AML-193 (cell line): ENCODE measurements at places on chromosomes 5 and 9.

DNA sequence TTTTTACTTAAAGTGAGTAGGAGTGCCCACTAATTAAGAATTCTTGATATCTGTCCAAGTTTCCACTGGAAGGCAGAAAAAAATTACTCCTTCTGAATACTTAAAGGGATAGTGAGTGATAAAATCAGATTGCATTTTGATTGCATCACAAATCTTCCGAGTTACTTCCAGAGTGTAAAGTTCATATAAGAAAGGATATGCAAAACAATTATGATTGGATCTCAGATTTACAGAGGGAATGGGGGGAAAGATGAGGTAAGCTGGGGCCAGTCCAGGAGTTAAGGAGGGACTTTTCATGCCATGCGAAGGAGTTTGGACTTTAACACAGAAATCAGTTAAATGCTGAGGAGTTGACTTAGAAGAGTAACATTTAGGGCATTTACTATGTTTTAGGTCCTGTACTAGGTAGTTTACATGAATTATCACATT, 9.3 kb upstream of the RNF145 start:
- no peak for DNase-seq

- no peak for DNase-seq
These were observed 61.9 kb upstream of the RUFY1 start for GRCh38 chr5:179488491-179488890.

- DNase-seq = peak; percentile 15
These were observed 5.8 kb upstream of the C5orf52 start for GRCh38 chr5:157665467-157666070.

- no peak for DNase-seq
These were observed 24.4 kb upstream of the TGFBI start for GRCh38 chr5:136004436-136004835.

DNA sequence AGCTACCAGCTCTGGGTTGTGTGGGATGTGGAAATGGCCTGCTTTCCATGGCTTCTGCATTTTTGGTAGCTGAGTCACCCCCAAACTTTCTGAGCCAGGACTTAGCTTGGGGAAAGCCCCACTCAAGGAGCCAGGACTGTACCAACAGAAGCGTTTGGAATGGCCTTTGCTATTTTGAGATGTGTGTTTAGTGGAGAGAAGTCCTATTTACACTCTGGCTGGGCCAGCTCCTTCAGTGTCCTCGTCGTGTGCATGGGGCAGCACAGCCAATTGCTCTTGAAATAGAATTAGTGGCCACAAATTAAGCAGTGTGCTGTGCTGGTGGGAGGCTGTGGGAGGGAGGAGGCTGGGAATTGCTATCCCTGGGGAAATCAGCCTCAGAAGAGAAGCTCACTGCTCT, 51.6 kb downstream of the ENTREP1 start:
- no peak for DNase-seq

- DNase-seq = no peak
These were observed 605 bp upstream of the DNLZ start for GRCh38 chr9:136363949-136364748.

DNA sequence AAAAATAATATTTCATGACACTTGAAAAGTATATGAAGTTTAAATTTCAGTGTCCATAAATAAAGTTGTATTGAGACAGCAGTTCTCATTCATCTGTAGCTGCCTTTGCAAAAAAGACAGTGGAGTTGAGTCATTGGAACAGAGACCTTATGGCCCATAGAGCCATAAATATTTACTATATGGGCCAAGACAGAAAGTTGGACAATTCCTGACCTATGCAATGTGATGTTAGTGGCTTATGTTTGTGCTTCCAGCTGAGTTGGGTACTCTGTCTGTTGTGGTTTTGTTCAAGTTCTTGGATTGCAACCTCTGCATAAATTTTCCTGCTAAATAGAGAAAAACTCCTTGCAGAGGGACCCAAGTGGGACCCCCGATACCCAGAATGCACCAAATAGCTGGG, 69.8 kb downstream of the KCNIP1 start:
- no peak for DNase-seq

GRCh38 chr5:158194561-158194976, 335.6 kb upstream of the CLINT1 start:
- no peak for DNase-seq

- no peak for DNase-seq
These were observed 772.0 kb upstream of the FAM174A start for GRCh38 chr5:99763021-99763774.

GRCh38 chr9:2599896-2600295, 21.7 kb upstream of the VLDLR start:
- no peak for DNase-seq

DNA sequence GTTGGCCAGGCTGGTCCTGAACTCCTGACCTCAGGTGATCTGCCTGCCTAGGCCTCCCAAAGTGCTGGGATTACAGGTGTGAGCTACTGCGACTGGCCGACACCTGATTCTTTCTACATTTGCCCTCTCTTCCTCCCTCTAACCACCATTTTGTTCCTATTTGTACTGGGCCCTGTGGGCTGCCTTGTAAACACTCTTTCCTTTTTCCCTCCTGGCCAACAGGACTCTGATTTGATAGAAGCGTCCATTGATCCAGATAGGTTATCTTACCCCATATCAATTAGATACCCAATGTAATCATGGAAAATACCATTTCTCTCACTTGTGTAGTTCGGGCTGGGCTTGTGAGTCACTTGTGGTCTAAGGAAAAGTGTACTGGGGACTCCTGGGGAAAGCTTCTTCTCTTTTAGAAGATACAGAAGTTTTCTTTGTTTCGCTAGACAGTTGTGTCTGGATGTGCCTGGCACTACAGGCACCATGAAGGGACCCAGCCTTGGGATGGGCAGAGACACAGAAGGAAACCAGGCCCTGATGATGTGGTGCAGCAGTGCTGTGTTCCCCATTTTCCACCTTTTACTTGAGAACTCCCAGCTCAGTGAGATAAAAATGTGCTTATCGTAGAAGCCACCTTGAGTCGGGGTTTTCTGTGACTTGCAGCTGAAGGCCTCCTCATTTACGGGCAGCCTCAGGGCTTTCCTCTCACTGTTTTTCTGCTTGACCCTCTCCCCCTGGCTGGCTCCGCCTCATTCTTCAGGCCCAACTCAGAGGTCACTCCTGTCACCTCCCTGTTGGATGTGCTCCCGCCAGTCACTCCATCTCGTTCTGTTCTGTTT, 32.8 kb upstream of the CPEB4 start:
- DNase-seq = no peak

DNA sequence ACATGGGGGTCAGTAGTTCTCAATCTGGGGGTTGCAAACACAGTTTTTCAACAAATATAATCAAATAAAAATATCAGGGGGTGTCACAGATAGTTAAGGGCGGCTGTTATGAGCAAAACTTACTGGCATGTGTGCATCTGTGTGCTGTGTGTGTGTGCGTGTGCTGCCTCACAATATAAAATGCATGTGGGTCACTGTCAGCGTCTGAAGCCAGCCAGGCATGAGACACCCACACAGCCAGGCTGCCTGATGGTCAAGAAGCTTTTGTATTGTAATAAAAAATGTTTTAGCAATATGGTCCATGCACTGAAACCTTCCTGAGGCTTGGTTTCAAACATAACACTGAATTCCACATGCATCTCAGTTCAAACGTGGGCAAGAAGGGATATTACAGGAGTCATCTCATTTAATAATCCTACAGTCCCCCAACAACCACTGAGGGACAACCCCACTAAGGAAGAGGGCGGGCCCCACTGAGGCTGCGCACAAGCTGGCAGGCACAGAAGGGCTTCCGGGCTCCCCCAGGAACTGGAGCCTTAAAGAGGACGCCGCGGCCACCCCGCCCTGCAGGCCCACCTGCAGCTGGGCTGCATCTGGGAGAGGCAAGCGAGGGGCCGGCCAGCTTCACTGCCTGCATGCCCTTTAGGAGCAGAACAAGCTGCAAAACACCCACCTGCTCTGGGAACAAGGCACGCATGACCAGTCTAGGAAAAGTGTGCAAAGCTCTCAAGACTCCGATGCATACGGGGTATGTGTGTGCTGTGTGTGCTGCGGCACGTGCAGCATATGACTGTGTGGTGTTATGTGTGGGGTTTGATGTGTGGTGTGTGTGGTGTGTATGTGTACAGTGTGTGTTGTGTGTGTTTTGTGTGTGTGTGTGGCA, 14.1 kb downstream of the SEMA4D start:
- no peak for DNase-seq

DNA sequence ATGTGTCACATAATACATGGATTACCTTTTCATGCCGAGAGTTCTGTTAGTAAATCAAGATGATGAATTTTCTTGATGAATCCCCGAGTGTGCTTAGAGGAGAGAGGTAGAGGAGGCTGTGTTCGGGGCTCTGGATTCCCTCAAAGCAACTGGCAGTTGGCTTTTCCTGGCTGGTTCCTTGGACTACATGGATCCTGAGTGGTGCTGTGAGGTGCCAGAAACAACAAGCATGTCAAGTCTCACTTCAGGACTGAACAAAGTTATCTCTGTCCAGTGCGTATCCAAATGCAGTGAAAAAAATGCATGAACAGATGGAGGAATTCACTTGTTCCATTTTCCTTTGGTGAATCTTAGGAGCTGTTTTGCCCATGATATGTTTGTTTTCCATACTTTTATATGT, 231.7 kb downstream of the FBXL7 start:
- DNase-seq = no peak

DNA sequence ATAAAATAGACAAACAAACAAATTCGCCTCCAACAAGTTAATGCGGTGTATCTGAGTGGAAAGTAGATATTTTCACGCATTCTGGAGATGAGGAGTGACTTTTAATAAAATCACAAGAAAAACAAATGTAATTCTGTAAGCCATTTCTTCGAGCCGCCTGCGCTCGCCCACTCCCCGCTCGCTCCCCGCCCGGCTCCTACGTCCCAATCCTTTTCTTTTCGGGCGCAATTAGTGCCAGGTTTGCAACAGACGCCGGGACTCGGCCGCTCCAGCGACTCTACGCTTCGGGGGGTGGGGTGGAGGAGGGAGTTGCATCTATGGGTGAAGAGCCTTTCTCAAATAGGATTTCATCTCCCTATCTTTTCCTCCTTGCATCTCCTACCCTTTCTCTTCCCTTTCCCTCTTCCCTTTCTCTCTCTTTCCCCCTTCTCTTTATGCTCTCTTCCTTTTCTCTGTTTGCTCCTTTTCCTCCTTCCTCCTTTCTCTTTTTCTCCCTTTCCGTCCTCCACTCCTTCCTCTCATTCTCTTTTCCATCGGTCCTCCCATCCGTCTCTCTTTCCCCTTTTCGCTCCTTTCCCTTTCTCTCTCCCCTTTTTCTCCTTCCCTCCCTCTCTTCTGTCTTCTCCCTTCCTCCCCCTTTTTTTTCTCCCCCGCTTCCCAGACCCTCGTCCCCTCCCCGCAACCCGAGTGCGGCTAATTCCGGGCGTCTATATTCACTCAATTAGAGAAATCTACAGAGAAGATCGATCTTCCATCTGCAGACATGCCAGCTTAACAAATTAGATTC, 6.1 kb upstream of the OTP start:
- no peak for DNase-seq

GRCh38 chr9:98902516-98902915, 41.2 kb upstream of the COL15A1 start:
- no peak for DNase-seq

DNA sequence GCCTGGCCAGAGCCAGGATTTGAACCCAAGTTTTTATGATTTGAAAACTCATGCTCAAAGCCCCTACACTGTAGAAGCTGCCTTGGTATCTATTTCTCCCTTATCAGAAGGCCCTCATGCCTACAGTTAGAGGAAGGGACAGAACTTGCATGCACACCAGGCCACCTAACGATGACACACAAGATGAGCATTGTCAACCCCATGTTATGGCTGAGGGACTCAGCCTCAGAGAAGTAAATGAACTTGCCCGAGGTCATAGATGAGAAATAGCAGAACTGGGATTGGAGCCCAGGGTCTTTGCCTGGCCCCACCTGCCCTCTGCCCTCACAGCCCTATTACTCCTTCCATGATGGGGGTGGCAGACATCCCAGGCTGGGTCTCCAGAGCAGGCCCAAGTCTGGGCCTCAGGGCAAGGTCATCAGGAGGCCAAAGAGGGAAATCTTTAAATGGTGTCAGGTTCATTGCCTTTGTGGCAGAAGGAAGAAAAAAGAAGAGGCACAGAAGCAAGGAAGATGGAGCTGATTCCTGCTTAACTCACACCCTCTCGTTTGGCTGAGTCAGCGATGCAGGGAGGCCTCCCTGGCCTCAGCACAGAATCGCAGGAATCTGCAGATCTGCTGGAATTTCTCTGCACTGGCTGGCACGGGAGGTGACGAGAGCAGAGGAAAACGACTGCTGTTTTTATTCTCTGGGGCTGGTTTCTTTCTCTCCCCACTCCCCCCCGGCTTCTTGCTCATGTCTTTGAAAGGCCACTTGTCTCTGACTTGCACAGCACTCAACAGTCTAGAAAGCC, 20.6 kb upstream of the CRB2 start:
- DNase-seq = no peak

GRCh38 chr5:171102877-171103610, 206.0 kb upstream of the TLX3 start:
- no peak for DNase-seq

GRCh38 chr5:145887976-145888574, 15.3 kb upstream of the GRXCR2 start:
- peak; percentile 2 for DNase-seq

GRCh38 chr5:32410630-32411029, 33.9 kb downstream of the ZFR start:
- no peak for DNase-seq

DNA sequence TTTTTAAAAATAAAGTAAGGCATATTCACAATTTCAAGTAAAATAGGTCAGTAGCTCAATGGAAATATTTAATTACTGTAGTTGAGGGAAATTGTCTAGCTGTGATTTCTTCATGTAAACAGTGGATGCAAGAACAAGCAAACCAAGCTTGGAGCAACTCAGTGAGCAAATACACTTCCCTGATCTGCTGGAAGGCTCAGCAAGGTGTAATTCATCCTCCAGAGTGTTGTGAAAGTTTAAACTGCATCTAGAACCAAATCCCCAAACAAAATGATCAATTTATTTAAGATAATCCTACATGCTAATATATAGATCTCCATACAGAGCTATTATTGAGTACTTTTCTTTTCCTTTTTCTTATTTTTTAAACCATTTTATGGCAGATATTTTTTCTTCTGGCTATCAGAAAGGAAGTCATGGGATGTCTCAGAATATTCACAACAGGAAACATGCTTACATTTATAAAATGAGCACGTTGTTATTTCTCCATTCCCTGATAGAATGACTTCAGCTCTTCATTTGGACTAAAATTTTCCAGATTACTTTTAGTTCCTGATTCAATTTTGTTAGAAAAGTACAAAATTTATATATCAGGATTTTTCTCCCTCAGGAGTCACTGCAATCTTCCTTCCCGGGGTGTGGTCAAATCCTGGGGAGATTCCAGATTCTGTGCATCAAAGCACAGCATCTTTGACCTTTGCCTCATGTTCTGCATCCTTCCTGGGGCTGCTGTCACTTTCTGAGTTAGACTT, 219.2 kb upstream of the ELL2 start:
- DNase-seq = no peak

DNA sequence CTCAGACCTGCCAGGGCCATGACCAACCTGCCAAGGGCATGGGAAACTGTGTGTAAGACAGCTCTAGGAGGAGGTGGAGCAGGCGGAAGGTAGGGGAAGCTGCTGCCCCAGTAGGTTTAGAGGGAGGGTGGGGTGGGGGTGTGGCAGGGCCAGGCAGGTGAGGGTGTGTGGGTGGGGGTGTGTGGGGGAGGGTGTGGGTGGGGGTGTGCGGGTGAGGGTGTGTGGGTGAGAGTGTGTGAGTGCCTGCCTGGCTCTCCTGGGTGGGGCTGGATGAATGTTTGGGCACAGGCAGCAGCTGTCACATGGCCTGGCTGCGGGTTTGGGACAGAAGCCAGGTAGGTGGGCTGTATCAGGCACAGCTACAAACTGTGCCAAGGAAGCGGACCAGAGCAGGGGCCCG, 8.8 kb upstream of the N4BP3 start:
- DNase-seq = no peak
